ENCODE measurements at places on chromosomes 4 and X.

- no peak for DNase-seq
These were observed 203.2 kb downstream of the HTR2C start for GRCh38 chrX:114787061-114787460.

- no peak for DNase-seq
These were observed 5.4 kb upstream of the GTPBP6 start for GRCh38 chrX:323721-324628.

GRCh38 chr4:89285745-89286144 is 21.9 kb downstream of the GPRIN3 start:
- no peak for DNase-seq

DNA sequence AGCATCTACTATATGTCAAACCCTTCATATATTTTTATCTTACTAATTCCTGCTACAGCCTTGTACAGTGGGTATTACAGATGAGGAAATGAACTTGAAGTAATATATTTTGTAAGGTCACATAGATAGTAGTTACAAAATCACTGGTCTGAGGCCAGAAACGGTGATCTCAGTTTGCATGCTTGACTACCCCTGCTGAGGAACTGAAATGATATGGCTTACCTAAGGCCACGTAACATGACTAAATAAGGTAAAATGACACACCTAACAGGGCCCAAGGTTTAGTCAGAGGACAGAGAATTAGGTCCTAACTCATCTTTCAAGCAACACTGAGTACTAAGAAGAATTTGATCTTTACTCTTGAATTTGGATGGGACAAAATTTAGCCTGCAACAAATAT is 1.5 kb upstream of the COMMD8 start:
- DNase-seq: no peak

DNA sequence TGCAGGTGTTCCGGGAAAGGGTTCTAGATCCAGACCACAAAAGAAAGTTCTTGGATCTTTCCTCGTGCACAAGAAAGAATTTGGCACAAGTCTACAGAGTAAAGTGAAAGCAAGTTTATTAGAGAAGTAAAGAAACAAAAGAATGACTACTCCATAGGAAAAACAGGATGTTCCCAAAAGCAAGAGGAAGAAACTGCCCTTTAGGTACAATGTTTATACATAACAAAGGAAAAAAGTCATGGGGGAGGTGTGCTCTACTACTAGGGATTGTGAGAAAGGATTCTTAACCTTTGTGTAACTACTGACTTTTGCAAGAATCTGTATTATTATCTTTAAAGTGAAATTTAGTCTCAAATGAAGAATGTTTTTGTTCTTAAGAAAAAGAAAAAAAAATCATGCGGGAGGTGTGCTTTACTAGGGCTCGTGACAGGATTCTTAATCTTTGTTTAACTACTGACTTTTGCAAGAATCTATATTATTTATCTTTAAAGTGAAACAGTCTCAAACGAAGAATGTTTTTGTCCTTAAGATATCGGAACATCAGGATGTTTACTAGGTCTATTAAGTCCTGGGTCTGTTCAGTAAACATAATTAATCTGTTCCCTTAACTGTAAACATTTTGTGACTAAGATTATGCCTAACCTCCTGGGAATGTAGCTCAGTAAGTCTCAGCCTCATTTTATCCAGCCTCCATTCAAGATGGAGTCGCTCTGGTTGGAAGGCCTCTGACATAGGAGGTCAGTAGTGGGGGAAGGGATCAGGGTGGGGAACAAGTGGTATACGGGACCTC is 110.4 kb upstream of the BEND4 start:
- no peak for DNase-seq

GRCh38 chrX:135890087-135890585 is 3.1 kb downstream of the CT45A10 start:
- no peak for DNase-seq

GRCh38 chr4:68361146-68361589 is 11.3 kb upstream of the YTHDC1 start:
- no peak for DNase-seq

- no peak for DNase-seq
These were observed 6.2 kb downstream of the NR0B1 start for GRCh38 chrX:30302956-30303355.

- no peak for DNase-seq
These were observed 1262.0 kb upstream of the ADGRL3 start for GRCh38 chr4:59938166-59938565.

GRCh38 chr4:6019316-6020263 is 1.4 kb upstream of the C4orf50 start:
- no peak for DNase-seq

DNA sequence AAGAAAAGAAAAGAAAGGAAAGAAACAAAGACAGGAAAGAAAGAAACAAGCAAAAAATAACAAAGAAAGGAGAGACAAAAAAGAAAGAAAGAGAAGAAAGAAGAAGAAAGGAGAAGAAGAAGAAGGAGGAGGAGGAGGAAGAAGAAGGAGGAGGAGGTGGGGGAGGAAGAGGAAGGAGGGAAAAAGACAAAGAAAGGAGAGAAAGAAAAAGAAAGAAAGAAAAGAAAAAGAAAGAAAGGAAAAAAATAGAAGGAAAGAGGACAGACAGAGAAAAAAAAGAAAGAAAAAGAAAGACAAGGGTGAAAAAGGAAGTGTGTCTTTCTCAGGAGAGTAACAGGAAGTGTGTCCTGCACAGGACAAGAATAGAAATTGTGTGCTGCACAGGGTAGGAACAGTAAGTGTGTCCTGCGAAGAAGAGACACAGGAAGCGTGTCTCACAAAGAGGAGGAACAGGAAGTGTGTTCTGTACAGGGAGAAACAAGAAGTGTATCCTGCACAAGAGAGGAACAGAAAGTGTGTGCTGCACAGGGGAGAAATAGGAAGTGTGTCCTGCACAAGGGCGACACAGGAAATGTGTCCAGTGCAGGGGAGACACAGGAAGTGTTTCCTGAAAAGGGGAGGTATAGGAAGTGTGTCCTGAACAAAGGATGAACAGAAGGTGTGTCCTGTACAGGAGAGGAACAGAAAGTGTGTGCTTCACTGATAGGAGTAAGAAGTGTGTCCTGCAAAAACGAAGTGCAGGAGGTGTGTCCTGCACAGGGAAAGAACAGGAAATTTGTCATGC is 101.2 kb downstream of the ARSF start:
- no peak for DNase-seq

All from activated gamma-delta T cell treated with anti-CD3 and anti-CD28 coated beads, Interleukin-2, amount 50 U/mL, for 16 hours (primary cell).